Central memory CD4-positive, alpha-beta T cell (primary cell): ENCODE measurements at places on chromosomes 2 and 18.
A peak's percentile ranks its signal among the peaks of the same experiment; 100 is the strongest.

GRCh38 chr18:51654488-51655326 is 457.2 kb upstream of the MEX3C start:
- no peak for DNase-seq

DNA sequence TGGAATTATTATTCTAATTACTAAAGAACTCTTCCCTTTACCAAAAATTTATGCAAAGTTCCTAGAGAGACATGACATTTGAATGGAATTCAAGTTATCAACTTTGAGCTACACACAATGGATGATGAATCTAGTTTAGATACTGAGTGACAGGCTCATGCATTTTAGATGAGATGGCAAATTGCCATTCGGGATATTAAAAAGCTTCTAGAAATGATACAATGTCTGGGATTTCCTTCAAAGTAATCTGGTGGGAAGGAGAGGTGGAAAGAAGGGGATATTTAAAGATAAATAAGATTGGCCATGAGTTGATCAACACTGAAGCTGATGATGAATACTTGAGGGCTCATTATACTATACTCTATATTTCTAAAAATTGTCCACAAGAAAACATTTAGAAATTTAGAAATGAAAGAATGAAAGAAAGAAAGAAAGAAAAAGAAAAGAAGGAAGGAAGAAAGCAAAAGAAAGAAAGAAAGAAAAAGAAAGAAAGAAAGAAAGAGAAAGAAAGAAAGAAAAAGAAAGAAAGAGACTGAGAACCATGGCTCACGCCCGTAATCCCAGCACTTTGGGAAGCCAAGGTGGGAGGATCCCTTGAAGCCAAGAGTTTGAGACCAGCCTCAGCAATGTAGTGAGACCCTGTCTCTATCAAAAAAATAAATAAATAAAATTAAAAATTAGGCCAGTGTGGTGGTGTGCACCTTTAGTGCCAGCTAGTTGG is 62.6 kb upstream of the NEDD4L start:
- no peak for DNase-seq

DNA sequence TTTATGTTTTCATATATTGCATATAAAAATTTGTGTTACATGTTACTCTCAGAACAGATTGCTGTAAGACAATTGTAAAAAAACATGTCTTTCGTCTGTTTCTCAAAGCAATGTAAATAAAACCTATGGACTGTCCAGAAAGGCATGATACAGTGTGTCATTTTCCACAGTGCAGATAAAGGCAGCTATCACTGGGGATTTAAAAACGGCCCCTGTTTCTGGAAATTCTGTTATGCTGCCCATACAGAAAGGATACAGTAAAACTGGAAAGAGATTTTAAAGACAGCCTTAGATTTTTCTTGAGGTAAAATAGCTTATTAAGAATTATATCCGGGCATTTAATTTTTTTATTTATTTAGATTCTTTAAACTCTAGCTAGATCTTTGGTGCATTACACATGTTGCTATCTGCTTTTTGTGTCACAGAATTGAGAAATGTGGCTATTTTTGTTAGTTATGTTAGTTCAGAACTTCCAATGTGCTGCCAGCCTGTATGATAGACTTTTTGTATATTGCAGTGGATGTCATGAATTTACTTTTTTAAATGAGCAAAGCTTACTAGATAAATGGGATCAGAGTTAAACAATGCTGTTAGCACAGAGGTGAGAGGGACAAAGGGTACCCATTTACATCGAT is 859 bp upstream of the INO80D start:
- no peak for DNase-seq

DNA sequence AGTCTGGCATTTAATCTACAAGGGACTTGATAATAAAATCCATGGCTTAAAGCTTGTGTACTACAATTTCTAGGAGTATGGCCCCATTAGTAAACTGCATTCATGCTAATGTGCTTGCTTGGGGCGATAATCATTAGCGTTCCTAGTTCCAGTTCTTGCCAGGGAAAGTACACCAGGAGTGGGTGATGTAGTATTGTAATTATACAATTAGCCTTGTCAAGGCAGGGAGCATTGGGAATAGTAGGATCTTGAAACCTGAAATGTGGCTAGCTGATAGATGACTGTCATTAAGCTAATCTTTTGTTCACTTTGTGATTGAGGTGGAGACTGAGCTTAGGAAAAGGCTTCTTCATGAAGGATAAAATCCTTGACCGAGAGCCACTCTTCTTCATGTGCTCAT is 989.2 kb downstream of the CPS1 start:
- DNase-seq: no peak

GRCh38 chr2:12847694-12848575 is 131.2 kb downstream of the TRIB2 start:
- no peak for DNase-seq

DNA sequence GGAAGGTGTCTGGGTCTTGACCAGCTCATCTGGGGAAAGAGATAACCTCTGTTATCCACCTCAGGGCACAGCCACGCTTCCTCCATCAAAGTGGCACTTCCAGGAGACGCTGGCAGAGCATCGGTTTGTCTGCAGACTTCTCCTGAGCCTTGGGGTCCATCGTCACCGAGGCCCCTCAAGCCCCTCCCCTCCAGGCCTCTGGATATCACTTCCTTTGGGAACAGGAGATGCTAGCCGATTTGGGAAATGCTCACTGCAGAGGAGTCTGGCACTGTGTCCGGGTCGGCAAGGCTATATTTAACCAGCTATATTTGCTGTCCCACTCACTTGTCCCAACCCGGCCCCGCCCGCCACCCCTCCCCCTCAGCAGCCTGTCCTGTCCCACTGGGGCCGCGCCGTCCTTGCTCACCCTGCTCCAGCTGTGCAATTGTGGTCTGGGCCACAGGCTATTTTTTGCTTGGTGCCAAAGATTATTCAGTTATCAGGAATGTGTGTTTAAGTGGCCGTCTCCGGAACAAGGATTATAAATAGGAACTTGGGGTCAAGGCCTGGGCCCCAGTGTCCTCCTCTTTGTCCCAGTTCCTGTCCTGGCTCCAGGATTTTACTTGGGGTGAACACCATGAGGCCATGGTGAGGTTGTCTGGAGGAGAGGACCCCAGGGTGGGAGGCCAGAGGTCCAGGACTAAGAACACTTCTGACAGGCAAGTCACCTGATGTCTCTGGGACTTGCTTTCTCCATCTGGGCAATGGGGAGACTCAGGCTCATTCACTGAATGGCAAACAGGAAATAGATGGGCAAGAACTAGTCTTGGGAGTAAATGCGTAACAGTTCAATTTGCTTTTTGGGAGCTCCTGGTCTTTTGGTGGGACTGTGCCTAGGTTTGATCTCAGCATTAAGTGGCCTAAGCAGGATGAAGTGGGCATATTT is 263.6 kb downstream of the DYSF start:
- no peak for DNase-seq

GRCh38 chr2:129205176-129205575 is 774.3 kb upstream of the RAB6C start:
- DNase-seq: no peak

- no peak for DNase-seq
Measured at GRCh38 chr18:9965711-9966624, 52.2 kb downstream of the VAPA start.

DNA sequence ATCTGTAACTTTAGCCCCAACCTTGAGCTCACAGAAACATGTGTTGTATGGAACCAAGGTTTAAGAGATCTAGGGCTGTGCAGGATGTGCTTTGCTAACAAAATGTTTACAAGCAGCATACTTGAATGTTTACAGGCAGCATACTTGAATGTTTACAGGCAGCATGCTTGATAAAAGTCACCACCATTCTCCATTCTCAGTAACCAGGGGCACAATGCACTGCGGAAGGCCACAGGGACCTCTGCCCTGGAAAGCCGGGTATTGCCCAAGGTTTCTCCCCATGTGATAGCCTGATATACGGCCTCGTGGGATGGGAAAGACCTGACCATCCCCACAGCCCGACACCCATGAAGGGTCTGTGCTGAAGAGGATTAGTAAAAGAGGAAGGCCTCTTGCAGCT is 52.4 kb downstream of the LONRF2 start:
- DNase-seq: no peak

DNA sequence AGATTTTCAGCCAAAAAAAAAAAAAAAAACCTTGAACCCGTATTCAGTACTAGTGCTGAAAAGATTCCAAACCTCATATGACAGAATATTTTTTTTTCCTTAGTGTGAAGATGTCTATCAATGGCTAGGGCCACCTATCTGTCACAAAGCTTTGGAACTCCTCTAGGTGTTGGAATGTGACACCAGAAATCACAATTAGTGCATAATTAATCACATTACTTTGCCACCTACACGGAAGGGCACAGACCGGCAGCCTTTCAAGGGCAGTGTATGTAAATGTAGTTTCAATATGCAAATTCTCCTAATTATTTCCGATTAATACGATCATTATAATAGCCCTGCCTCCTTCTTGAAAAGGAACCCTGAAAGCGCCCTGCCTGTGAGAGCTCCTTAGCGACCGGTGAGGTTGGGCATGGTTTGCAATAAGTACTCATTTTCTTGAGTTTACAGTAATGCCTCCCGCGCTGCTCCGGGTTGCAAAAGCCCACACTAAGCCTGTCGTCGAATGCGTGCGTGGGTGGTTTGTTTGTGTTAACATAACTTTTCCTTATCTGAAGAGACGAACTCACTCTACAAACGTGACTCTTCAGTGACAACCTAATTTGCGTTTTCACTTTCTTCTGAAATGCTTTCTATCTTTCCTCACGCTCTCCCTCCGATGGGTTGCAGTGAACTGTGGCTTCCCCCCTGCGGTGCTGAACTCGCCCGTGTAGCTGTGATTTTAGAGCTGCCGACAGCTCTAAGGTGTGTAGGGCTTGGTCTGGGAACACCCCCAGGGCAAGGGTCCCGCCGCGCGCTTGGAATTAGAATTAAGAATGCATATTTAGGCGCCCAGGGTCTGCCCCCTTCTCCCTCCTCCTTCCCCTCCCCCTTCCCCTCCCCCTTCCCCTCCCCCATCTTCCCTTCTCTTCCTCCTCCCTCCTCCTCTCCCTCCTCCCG is 765 bp upstream of the ID2 start:
- peak; percentile 66 for DNase-seq

- no peak for DNase-seq
Measured at GRCh38 chr2:239889641-239890121, 135.5 kb downstream of the NDUFA10 start.

DNA sequence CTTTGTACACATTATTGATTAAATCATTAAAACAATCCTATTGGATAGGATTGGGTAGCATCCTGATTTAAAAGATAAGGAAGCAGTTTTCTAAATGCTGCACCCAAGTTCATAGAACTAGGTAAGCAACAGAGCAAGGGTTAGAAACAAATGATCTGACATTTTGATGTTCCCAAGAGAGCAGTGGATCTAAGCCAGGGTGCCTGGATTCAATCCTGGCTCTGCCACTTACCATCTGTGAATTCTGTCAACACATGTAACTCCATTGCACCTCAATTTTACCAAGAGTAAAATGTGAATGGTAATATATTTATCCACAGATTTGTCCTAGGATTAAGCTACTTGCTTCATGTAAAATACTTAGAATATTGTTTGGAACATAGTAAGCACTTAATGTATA is 982.6 kb upstream of the FANCL start:
- no peak for DNase-seq

DNA sequence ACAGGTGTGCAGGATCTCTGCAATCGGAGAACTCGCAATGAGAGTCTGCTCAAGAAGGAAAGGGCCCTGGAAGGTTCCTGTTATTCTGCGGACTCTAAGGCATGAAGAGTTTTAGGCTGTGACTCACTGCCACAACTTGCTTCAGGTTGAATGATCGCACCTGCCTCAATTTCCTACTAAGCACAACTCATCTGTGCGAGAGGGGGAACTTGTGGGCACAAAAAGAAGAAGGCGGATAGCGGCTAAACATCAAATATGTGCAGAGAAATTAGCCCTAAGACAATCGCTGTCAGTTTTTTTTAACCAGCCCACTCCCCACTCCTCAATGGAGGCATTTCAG is 14.0 kb upstream of the CREG2 start:
- no peak for DNase-seq

GRCh38 chr2:216974321-216975302 is 114.7 kb upstream of the TNP1 start:
- DNase-seq: no peak

DNA sequence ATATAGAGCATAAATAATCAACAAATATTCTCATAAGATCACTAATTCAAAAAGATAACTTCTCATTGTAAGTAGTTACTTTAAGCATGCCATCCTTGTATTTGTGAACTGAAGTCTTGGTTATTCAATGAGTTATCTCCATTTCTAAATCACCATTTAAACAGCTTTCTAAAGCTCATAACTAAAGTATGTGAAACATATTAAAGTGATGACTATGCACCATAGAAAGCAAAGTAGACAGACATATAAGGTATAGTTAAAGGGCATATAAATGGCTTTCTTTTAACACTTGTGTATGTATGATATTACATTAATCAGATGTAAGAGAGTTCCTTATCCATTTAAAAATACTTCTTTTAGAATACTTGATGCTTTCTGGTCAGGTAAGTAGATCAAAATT is 83.5 kb downstream of the IKZF2 start:
- DNase-seq: no peak

DNA sequence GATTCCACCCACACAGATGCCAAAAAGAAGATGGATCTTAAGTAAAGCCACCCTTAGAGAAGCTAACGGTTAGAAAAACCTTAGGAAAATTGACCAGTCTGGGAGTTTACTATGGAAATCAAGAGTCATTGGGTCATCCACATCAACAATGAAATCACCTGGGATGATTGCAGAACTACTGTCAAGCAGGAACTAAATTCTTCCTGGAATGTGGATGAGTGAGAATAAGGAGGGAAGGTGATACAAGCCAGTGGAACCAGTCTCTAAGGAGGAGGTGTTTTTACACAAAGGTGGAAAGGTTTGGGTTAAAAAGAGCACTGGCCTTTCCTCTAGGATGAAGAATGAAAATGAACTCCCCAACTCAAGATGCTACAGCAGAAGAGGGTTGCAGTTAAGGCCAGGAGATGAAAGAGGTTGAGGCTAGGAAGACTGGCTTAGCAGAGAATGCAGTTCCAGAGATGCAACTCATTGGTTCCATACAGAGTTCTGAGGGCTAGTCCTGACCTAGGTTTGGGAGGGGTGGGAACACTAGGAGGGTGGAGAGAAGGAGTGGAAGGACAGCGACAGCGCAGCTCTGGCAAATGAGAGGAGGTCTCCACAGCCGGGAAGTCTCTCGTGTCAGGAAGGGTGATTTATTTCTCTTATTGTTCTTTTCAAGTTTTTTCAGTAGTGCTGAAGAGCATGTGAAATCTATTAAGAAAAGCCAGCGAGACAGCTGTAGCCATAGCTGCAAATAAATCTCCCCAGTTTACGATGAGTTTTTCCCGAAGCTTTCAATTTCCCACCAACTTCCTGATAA is 27.7 kb upstream of the KDM3A start:
- no peak for DNase-seq

GRCh38 chr2:235324324-235324723 is 169.5 kb upstream of the AGAP1 start:
- DNase-seq: no peak
